ENCODE measurements at places on chromosomes 11 and 22.

GRCh38 chr11:65352783-65353182, 1.8 kb upstream of the TIGD3 start:
- no peak for DNase-seq

DNA sequence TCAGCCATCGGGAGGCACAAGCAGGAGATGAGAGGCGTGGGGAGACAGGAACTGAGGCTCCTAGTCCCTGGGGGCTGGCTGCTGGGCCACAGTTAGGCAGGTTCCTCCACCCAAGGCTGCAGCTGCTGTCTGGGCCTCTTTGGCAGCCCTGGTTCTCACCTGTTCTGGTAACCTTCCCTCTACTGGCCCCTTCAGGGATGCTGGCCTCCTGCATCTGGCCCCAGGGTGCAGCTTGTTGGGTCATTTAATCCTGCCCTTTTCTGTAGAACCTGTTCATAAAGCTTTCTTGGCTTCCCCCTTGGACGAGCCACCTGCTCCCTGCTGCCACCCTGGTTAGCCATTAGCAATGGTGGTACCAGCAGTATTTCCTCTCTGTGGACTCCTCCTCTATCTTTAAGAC, 5.5 kb downstream of the USH1C start:
- no peak for DNase-seq

- no peak for DNase-seq
Observed at GRCh38 chr11:73384872-73385689, 8.9 kb downstream of the RELT start.

GRCh38 chr11:77506857-77507256, 33.0 kb upstream of the PAK1 start:
- DNase-seq, result no peak

- DNase-seq, result peak; percentile 89
Observed at GRCh38 chr11:124174001-124174583, 9.1 kb upstream of the OR10D3 start.

Measured in COR-L47 (cell line).